ENCODE measurements at places on chromosomes 1 and 21. TPM values are rescaled to one million over a fixed set of nuclear protein-coding genes. Genes with fewer than 3 reads are reported as not detected.

The CORT gene
- 0.66 TPM for total RNA-seq

The FMO3 gene
- 0.14 TPM for total RNA-seq

The TNFRSF18 gene
- total RNA-seq = 1.1 TPM

The C1orf141 gene
- total RNA-seq = not detected

The S100A5 gene
- total RNA-seq = not detected

The ALPL gene
- total RNA-seq = 148 TPM

The ERVH48-1 gene
- total RNA-seq = 26.6 TPM

GRCh38 chr1:7534061-7534825 is 236.9 kb upstream of the VAMP3 start:
- H3K27ac ChIP-seq = no peak overlapping the region
- no peak for DNase-seq
- H3K36me3 ChIP-seq = no peaks in the 10 kb centered on the region
- H3K4me3 ChIP-seq = no peak overlapping the region
- H3K4me1 ChIP-seq = peaks cover 61% of the 10 kb centered on the region
- peaks cover 8% of the 10 kb centered on the region for H3K27me3 ChIP-seq

DNA sequence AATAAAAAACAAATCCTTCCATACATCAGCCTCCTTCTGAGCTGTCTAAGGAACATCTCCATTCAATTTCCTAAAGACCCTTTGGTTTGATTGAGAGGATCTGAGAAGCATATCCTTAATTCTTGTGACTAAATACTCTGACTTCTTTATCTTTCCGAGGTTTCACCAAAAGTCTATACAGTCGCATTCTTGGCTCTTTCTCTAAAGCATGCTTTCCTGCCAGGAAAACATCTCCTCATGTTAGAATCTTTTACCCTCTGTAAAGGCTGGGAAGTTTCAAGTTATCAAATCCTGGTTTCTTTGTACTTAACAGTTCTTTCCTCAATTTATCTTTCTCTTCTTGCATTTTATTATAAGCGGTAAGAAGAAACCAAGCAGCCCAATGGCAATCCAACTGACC is 630.4 kb downstream of the PTPRC start:
- H3K4me1 ChIP-seq = peaks cover 18% of the 10 kb centered on the region
- DNase-seq = no peak
- no peaks in the 10 kb centered on the region for H3K27me3 ChIP-seq
- H3K4me3 ChIP-seq = no peak overlapping the region
- no peak overlapping the region for H3K27ac ChIP-seq

GRCh38 chr1:162220009-162220539 is 150.6 kb downstream of the NOS1AP start:
- peaks cover 93% of the 10 kb centered on the region for H3K4me1 ChIP-seq
- no peaks in the 10 kb centered on the region for H3K36me3 ChIP-seq
- no peaks in the 10 kb centered on the region for H3K27me3 ChIP-seq
- no peak for DNase-seq
- peak overlapping the region; percentile 7 for H3K4me3 ChIP-seq

GRCh38 chr21:44814498-44815023 is 3.3 kb downstream of the SUMO3 start:
- H3K4me3 ChIP-seq = no peak overlapping the region
- DNase-seq = no peak
- H3K4me1 ChIP-seq = peaks cover 10% of the 10 kb centered on the region
- H3K27me3 ChIP-seq = peaks cover 7% of the 10 kb centered on the region
- H3K36me3 ChIP-seq = peaks cover 15% of the 10 kb centered on the region

GRCh38 chr1:155051342-155051776 is 243 bp downstream of the ADAM15 start:
- H3K27ac ChIP-seq = no peak overlapping the region
- H3K4me3 ChIP-seq = peak overlapping the region; percentile 65
- DNase-seq = peak; percentile 38

DNA sequence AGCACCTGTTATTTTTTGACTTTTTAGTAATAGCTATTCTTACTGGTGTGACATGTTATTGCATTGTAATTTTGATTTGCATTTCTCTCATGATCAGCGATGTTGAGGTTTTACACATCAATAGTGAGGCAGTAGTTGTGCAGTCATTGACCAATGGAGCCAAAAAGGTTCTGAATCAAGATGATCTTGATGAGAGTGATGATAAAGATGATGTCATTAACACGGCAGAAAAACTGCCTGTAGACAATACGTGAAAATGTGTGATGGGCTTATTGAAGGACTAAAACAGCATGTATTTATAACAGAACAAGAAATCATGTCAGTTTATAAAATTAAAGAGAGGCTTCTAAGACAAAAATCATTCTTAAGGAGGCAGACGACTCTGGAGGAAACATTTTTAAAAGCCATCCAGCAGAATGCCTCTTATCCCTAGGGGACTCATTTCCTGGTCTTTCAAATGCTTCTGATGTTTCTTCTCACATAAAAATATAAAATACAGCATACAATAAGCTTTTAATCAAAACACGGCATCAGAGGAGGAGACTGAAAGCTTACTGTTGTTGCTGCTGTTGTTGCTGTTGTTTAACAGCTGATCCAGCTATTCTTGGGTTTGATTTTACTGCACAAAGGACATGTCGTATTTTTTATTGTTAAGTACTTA is 400.3 kb downstream of the LTN1 start:
- peaks cover 15% of the 10 kb centered on the region for H3K36me3 ChIP-seq
- no peak for DNase-seq
- H3K27ac ChIP-seq = peak overlapping the region; percentile 43
- H3K27me3 ChIP-seq = no peaks in the 10 kb centered on the region

GRCh38 chr1:160777486-160778089 is 18.4 kb upstream of the LY9 start:
- peaks cover 5% of the 10 kb centered on the region for H3K36me3 ChIP-seq
- H3K27ac ChIP-seq = no peak overlapping the region
- no peak overlapping the region for H3K4me3 ChIP-seq
- DNase-seq = peak; percentile 57
- peaks cover 18% of the 10 kb centered on the region for H3K4me1 ChIP-seq

DNA sequence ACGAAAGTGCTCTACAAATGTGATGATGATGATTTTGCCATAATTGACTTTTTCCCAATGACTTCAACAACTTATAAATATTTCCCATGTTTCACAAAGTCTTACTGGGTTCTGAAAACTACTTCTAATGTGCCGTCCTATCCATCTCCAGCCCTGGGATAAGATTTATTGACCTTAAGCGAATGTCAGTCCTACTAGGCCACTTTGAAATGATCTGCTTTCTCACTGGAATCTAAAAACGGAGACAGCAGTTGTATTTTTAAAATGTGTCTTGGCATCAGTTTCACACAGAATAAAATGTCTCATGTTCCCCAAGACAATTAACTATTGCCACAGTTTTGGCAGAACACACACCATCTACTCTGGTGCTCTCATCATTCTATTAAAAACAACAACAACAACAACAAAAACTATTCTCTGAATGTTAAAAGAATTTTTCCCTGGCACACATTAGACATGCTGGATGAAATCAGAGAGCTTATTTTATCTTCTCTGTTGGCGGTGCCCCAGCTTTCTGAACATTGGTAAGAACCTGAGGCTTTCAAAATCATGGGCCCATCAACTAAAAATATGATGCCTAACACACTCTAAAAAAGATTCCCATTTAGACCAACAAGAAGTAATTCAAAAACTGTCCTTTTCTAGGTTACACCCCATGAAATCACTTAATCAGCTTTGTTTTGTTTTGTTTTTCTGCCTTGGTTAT is 23.1 kb upstream of the DNASE2B start:
- H3K27me3 ChIP-seq = no peaks in the 10 kb centered on the region
- no peak overlapping the region for H3K27ac ChIP-seq
- no peak overlapping the region for H3K4me3 ChIP-seq
- no peaks in the 10 kb centered on the region for H3K36me3 ChIP-seq

- no peaks in the 10 kb centered on the region for H3K4me1 ChIP-seq
- H3K27me3 ChIP-seq = no peaks in the 10 kb centered on the region
- no peak for DNase-seq
- no peak overlapping the region for H3K27ac ChIP-seq
Observed at GRCh38 chr1:8835941-8836643, 18.7 kb upstream of the RERE start.

- peaks cover 7% of the 10 kb centered on the region for H3K27me3 ChIP-seq
- DNase-seq = no peak
- H3K36me3 ChIP-seq = no peaks in the 10 kb centered on the region
- peak overlapping the region; percentile 31 for H3K4me3 ChIP-seq
- H3K27ac ChIP-seq = peak overlapping the region; percentile 8
Observed at GRCh38 chr1:181128592-181129497, 40.3 kb downstream of the IER5 start.

- no peak overlapping the region for H3K27ac ChIP-seq
- no peak for DNase-seq
- H3K4me1 ChIP-seq = no peaks in the 10 kb centered on the region
- H3K36me3 ChIP-seq = peaks cover 52% of the 10 kb centered on the region
Observed at GRCh38 chr1:220031287-220031686, 15.0 kb downstream of the EPRS1 start.

DNA sequence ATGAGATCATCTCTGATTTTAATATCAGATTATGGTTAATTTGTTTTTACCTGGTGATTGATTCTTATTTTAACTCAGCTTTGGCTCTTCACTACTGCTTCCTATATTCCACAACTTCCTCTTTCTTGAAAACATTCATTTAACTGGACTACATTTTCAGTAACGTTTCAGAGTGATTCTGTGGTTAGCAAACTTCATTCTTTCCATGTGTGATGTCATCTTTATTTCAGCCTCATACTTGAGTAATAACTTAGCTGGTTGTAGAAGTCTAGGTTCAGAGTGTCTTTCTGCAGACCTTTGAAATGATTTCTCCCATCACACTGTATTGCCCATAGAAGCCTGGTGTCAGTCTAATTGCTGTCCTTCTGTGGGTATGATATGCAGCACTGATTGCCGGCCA is 36.0 kb upstream of the SLC35F3 start:
- peaks cover 7% of the 10 kb centered on the region for H3K27me3 ChIP-seq
- peaks cover 28% of the 10 kb centered on the region for H3K36me3 ChIP-seq
- DNase-seq = no peak
- no peak overlapping the region for H3K27ac ChIP-seq

GRCh38 chr1:47407481-47407880 is 8.6 kb upstream of the FOXE3 start:
- H3K27ac ChIP-seq = no peak overlapping the region
- H3K36me3 ChIP-seq = no peaks in the 10 kb centered on the region
- H3K27me3 ChIP-seq = peaks cover 43% of the 10 kb centered on the region
- no peaks in the 10 kb centered on the region for H3K4me1 ChIP-seq
- no peak overlapping the region for H3K4me3 ChIP-seq
- no peak for DNase-seq

DNA sequence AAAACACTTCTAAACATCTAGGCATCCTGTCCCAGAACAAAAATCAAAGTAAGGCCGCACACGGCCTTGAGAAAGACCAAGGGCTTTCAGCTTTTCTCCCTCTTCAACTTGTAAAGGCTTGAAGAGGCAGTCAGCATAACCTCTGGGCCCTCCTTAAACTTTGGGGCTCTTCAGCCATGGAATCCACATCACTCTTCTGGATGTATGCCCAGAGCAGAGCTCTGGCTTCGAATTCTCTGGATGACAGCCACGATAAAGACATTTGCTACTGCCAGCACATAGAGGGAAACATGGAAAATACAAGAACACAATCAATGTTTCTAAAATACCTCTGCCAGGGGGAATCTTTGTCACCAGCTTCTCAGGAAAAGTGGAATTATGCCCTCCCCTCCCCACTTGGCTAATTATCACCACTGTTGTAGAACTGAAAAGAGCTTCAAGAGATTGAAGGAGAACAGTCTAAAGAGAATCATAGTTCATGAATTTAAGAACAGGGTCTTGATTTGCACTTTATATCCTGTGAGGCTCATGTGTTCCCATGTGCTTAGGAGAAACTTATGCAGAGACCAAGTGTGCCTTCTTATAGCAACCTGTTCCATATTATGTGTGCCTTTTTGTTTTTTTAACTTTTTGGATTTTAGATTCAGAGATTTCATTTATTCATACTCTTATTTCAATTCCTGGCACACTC is 39.0 kb upstream of the DPT start:
- H3K27me3 ChIP-seq = no peaks in the 10 kb centered on the region
- no peak overlapping the region for H3K4me3 ChIP-seq
- no peak overlapping the region for H3K27ac ChIP-seq
- no peaks in the 10 kb centered on the region for H3K36me3 ChIP-seq

DNA sequence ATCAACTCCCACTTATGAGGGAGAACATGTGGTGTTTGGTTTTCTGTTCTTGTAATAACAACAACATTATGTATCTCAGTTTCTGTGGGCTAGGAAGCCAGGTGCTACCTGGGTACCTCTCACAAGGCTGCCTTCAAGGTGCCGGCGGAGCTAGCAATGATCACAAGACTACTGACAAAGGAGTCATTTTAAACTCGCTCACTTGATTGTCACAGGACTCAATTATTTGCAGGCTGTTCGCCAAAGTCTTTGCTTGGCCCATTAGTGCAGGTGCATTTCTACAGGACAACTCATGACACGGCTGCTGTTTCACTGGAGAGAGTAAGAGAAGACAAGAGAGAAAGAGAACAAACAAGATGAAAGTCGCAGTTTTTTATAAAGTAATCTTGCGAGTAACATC is 1237.4 kb upstream of the TMPRSS15 start:
- no peak for DNase-seq
- no peaks in the 10 kb centered on the region for H3K36me3 ChIP-seq
- H3K4me3 ChIP-seq = no peak overlapping the region
- H3K4me1 ChIP-seq = no peaks in the 10 kb centered on the region
- H3K27ac ChIP-seq = no peak overlapping the region
- no peaks in the 10 kb centered on the region for H3K27me3 ChIP-seq

- H3K4me1 ChIP-seq = peaks cover 16% of the 10 kb centered on the region
- DNase-seq = no peak
- H3K27me3 ChIP-seq = no peaks in the 10 kb centered on the region
- 0 out of 2 replicates have a peak overlapping the region, but pooled peaks have one; percentile 55 for H3K27ac ChIP-seq
- no peak overlapping the region for H3K4me3 ChIP-seq
- peaks cover 6% of the 10 kb centered on the region for H3K36me3 ChIP-seq
Observed at GRCh38 chr1:178126741-178127185, 32.9 kb downstream of the RASAL2 start.

- H3K27me3 ChIP-seq = no peaks in the 10 kb centered on the region
- H3K36me3 ChIP-seq = peaks cover 8% of the 10 kb centered on the region
- no peak overlapping the region for H3K4me3 ChIP-seq
- no peak overlapping the region for H3K27ac ChIP-seq
- DNase-seq = no peak
Observed at GRCh38 chr1:90100566-90100965, 105.7 kb downstream of the ZNF326 start.

DNA sequence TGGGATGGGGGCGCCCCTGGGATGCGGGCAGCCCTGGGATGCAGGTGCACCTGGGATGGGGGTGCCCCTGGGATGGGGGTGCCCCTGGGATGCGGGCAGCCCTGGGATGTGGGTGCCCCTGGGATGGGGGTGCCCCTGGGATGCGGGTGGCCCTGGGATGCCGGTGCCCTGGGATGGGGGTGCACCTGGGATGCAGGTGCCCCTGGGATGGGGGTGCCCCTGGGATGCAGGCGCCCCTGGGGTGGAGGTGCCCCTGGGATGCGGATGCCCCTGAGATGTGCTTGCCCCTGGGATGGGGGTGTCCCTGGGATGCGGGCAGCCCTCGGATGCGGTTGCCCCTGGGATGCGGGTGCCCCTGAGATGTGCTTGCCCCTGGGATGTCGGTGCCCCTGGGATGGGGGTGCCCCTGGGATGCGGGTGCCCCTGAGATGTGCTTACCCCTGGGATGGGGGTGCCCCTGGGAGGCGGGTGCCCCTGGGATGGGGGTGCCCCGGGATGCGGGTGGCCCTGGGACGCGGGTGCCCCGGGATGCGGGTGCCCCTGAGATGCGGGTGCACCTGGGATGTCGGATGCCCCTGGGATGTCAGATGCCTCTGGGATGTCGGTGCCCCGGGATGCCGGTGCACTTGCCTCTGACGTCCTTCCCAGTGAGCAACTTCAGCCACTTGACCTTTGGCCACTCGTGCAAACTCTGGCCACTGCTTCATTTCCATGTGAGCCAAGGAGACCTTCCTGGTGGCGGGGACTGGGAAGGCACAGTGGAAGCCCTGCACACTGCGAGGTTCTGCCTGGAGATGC is 37.3 kb upstream of the SLC19A1 start:
- DNase-seq = peak; percentile 2
- no peak overlapping the region for H3K4me3 ChIP-seq
- peaks cover 18% of the 10 kb centered on the region for H3K27me3 ChIP-seq
- H3K27ac ChIP-seq = no peak overlapping the region
- H3K4me1 ChIP-seq = no peaks in the 10 kb centered on the region
- H3K36me3 ChIP-seq = peaks cover 7% of the 10 kb centered on the region
